Type B pancreatic cell (in vitro differentiated cells): ENCODE measurements at places on chromosomes 4 and X.

GRCh38 chr4:661231-661630 is 12.8 kb downstream of the ATP5ME start:
- no peak for DNase-seq

GRCh38 chrX:1933964-1934363 is 319.1 kb downstream of the ASMT start:
- DNase-seq, result no peak

- DNase-seq, result no peak
Measured at GRCh38 chr4:1192091-1192492, 19.7 kb upstream of the SPON2 start.

- DNase-seq, result no peak
Measured at GRCh38 chrX:133285341-133285740, 67.2 kb upstream of the TFDP3 start.

DNA sequence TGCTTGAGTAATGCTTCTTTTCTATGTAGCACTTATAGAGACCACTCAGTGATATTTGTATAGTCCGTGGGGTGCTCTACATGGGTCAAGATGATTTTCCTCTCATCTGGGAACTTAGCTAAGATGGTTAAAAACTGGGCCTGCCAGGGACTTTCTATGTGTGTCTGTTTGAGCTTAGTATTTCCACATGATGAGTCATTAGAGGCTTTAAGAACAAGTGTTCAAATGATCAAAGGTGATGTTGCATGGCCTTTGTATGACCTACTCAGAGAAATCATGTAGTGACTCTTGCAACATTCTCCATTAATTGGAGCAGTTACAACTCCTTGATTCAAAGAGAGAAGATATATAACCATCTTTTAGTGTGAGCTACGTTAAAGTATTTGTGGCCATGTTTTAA is 1480.5 kb upstream of the IGFBP7 start:
- DNase-seq, result no peak

- no peak for DNase-seq
Measured at GRCh38 chr4:153873741-153874140, 84.9 kb upstream of the SFRP2 start.

DNA sequence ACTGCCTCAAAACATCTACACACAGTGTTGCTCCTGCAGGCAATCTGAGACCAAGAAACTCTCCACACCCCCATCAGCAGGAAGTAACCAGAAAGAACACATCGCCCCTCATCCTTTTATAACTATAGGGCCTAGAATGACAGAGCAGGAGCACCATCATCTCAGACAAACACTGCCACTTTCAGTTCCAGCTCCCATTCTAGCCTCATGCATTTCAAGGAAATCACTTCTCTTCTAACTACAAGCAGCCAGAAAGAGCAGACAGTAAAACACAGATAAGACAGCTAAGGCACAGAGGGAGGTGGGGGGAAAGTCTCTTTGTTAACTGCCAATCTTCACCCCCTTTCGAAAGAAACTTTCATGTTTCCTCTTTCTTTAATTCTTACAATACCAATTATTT is 102.6 kb upstream of the TENT5D start:
- DNase-seq, result no peak

GRCh38 chrX:119760026-119760877 is 1.9 kb downstream of the SOWAHD start:
- no peak for DNase-seq

- no peak for DNase-seq
Measured at GRCh38 chr4:26194764-26195163, 126.0 kb upstream of the RBPJ start.

DNA sequence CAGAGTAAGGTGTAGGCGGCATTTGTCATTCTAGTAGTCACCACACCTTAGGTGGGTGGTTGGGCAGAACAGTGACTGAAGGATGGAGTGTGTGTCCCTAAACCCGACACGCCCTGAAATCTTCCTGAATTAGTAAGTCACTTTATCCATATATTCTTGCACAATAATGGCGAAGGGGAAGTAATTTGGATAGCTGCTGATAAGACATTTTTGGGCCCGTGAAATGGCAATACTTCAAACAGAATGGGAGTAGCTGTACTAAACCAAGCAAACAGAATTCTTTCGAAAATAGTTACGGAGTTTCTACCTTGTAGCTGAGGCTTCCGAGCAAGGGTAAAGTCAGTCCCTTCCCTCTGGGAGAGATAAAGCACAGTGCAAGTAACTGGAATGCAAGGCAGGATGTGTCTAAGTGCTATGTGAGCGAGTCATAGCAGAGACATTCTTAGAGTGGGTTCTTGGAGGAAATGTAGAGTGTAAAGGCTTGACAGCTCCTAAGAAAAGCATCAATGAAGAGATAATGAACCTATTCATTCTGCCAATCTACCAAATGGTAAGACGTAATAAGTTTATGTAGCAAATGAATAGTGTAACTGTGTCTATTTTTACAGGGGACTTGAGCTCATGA is 72.8 kb downstream of the CLCN5 start:
- DNase-seq, result no peak

DNA sequence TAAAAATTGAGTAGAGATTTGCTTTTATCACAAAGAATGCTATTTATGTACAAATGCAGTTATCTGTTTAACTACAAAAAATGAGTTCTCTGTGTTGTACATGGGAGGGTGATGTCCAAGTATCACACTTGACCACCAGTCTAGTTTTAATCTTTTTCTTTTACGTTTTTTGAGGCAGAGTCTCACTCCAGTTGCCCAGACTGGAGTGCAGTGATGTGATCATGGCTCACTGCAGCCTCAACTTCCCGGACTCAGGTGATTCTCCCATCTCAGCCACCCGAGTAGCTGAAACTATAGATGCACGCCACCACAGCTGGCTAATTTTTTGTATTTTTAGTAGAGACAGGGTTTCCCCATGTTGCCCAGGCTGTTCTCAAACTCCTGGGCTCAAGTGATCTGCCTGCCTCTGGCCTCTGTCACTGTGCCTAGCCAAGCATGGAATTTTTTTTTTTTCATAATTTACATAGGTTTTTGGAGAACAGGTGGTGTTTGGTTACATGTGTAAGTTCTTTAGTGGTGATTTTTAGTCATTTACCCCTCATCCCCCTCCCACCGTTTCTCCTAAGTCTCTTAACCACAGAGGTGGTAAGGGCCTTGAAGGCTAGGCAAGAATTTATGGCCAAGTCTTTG is 47.9 kb upstream of the RPA4 start:
- DNase-seq, result no peak

DNA sequence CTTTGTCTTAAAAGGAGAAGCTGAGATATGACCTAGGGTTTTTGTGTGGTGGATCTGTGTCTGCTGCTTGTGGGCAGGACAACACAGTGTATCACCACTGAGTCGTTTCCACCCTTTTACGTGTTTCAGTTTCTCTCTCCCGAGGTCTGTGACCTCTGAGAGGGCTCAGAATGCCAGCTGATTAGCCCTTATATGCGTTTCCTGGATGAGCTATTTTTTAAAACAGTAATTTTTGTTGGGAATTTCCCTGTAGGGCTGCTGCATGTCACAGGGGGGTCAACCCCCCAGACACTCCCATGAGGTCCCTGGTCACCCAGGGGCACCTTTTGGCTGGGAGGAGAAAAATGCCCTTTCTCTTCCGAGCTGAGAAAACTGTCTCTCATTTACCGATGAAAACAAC is 170.4 kb upstream of the CASK start:
- DNase-seq, result no peak

DNA sequence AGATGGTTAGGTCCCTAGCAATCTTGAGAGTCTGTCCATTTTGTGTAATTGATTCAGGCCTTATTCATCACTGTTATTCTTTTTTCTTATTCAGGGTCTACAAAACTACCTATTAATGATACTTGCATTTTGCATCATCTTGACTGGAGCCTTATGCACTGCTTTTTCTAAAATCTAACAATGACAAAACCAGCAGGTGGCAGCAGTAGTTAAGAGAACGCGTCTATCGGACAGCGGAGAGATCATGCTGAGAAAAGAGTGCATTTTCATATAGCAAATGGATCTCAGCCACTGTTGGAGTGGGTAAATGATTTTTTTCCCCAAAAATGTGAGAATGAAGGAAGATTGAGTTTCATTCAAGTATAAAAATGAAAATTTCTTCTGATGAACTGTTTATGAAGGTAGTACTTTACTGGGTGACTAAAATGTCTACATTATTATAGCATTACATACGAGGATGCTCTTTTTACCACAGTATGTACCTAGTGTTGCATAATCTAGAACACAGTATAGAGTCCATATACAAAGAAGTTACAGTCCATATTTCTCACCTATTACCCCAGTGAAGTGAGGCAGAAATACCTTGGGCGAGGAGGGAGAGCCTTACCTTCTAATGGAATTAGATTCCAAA is 43.2 kb downstream of the TMEM144 start:
- no peak for DNase-seq

GRCh38 chr4:138981930-138982390 is 33.6 kb upstream of the NOCT start:
- DNase-seq, result no peak

- DNase-seq, result no peak
Measured at GRCh38 chrX:134115270-134115669, 121.7 kb upstream of the CCDC160 start.

- no peak for DNase-seq
Measured at GRCh38 chr4:87046121-87046551, 111.3 kb downstream of the AFF1 start.

DNA sequence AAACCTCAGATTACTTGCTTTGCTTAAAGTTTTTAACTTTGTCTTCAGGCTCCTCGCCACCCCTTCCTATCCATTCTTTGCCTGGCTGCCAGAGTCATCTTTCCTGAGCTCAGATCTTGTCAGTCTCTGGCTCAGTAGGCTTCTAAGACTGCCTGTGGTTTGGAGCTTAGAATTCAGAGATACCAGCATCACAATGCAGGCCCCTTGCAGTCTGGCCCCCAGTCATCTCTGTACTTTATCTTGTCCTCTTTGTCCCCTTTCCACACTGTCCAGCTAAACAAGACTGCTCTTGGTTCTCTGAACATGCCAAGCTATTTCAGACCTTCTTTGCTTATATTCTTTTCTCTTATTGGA is 3.0 kb downstream of the KIAA0232 start:
- no peak for DNase-seq

- no peak for DNase-seq
Measured at GRCh38 chrX:68735266-68735665, 87.8 kb downstream of the STARD8 start.

DNA sequence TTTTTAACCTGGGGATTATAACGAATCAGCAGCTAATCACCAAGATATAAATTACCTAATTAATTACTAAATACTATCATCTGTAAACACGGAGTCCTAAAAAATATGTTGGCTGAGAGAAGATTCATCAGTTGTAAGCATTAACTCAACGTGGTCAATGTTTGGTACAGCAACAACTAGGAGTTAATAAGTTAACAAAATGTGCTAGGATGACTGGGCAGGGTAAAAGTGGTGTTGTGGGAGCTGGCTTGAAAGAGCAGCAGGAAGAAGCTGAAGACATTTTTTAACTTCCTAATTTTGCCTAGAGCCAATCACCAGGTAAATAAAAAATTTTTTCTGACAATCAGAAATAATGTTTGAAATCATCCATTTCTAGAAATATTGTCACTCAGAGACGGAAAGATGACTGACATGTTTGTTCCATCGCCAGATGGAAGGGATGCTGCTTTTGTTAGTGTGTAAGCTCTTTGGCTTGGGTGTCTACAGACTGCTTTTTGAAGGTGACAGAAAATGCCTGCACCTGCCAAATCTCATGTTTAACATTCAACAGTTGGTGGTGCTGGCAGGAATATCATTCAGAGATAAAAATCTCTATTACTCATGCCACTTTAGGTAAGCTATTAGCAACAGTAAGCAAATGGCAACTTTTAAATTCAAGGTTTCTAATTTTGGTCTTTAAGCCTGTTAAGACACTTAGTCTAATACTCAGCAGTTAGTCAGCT is 1126.9 kb downstream of the STPG2 start:
- DNase-seq, result no peak

DNA sequence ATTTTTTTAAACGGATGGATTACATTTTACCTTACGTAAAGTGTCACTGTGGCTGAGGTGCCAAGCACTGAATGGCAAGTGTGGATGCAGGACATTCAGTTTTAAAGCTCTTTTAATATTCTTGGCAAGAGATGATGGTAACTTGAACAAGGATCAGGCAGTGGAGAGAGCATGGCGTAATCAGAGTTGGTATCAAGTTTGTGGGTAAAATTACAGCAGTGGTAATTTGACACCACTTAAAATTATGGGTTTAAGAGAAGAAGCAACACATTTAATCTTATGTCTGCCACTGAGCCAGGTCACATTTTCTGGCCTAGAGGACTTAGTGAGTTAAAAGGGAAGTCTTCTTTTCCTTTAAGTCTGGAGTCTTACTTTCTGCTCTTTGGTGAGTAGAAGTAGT is 100.5 kb downstream of the NAA11 start:
- no peak for DNase-seq

- DNase-seq, result no peak
Measured at GRCh38 chr4:6386091-6386490, 86.3 kb downstream of the PPP2R2C start.

DNA sequence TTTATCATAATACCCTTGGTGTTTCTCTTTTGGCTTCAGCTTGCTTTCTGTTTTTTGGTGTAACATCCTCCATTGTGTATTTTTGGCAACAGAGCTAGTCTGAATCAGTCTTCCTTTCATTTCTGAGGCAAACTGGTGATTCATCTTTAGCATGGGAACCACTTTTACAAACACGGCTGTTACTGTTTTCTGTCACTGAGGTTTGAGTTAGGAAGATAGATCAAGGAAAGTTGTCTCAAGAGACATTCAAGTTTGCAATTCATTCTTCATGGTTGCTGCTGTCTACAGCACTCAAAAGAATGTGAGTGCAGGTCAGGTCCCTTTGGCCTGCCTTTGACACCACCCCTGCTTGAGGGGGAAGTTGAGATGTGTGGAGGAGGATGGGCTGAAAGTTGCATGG is 36.3 kb downstream of the IL21 start:
- DNase-seq, result no peak

- no peak for DNase-seq
Measured at GRCh38 chr4:14157262-14157661, 529.7 kb upstream of the BOD1L1 start.

- DNase-seq, result no peak
Measured at GRCh38 chrX:154749856-154750255, 1.0 kb downstream of the GAB3 start.

- DNase-seq, result no peak
Measured at GRCh38 chr4:74368596-74368995, 3.7 kb downstream of the EREG start.

GRCh38 chrX:145751943-145752342 is 65.7 kb upstream of the SLITRK2 start:
- DNase-seq, result no peak

DNA sequence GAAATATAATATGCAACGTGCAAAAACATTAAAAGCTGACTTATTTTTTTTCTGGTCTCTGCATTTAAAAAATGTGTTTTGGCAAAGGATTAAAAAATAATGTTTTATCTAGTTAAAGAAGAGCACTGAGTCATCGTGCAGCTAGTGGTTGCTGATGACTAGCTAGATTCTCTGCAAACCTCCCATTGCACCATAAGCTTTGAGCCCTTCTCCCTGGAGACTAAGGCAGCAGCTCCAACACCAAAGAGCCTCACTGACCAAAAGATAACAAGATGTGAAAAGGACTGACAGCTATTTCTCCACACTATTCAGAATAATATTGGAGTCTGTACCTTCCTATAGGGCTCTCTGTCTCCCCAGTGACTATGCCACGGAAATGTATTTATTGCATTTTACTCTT is 424.3 kb downstream of the SLITRK2 start:
- no peak for DNase-seq

- no peak for DNase-seq
Measured at GRCh38 chr4:65046192-65047133, 623.8 kb downstream of the EPHA5 start.
